Amniotic stem cell (primary cell): ENCODE measurements at places on chromosomes 3 and 15.

- DNase-seq: no peak
Observed at GRCh38 chr3:161449785-161450184, 46.8 kb upstream of the OTOL1 start.

GRCh38 chr3:72950372-72950771 lies 46.2 kb upstream of the PPP4R2 start:
- no peak for DNase-seq

DNA sequence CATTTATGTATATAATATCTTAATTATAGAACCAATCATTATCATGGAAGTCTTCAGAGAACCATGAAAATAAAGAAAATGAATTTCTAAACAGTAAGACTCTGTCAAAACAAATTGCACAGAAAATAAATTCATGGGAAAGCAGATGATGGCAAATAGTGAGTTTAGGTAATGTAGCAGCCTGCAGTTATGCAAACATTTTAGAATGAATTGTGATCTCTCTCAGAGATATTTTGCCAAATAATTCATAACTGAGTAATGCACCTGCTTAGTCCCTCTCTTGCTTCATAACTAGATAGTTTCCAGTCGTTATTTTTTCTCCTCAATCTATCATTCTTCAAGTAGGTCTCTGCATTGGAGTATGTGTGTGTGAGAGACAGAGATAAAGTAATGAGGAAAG lies 492.7 kb upstream of the THBS1 start:
- DNase-seq: no peak

- DNase-seq: no peak
Observed at GRCh38 chr3:32592011-32592410, 21.4 kb upstream of the DYNC1LI1 start.

DNA sequence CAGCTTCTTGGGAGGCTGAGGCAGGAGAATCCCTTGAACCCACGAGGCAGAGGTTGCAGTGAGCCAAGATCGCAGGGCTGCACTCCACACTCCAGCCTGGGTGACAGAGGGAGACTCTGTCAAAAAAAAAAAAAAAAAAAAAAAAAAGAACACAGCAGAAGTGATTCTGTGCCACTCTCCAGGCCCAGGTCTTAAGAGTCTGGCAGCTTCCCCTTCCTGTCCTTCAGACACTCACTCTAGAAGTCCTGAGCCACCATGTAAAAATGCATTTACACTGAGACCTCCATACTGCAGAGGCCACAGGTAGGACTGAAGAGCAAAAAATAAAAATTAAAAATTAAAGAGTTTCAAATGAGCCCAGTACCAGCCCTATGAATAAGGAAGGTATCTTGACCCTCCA lies 11.8 kb upstream of the CDV3 start:
- DNase-seq: no peak

DNA sequence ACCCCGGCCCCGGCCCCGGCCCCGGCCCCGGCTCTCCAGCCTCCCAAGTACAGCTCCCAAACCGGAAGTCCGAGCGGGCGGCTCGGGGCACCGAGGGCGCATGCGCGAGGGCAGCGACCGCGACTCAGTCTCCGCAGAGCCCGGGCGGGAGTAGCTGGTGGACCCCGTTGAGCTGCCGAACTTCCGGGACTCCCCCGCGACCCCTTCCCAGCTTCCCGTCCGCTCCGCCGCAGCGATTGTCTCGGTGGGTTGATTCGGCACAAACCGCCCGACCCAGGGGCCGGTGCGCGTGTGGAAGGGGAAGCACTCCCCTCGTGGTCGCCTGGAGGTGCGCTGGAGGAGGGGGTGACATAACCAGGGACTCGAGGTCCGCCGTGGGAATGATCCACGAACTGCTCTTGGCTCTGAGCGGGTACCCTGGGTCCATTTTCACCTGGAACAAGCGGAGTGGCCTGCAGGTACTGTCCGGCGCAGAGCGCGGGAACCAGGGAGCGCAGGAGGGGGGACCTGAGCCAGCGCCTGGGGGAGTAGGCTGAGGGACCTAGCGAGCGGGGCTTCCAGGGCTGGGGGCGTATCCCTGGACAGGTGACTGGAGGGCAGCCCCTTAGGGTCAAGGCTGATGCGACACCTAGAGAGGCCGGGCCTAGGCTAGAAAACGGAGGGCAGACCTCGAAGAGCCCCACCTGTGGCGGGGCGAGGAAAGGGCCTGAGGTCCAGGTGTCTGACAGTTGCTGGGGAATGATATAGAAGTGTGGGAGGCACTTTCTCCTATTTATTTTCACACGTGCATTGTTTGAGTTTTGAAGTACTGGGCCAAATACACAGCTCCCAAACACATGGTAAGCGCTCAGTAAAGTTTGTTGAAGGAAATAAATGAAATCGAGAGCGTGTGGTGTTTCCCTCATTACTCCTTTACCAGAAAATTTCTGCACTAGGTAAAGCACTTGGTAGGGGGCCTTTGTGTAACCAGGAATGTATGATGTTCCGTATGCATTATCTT lies at the start of the genes TUBGCP4 and ZSCAN29:
TSS of gene TUBGCP4 (plus strand) at position 127 of the 1,000 bp plus-strand sequence. CDS start at position 381, 254 bp downstream.
TSS of gene ZSCAN29 (minus strand) at position 69 of the 1,000 bp plus-strand sequence. CDS start 1,130 bp downstream, outside the sequence.
- no peak for DNase-seq
